ENCODE measurements at places on chromosomes 2 and 18. TPM values are rescaled to one million over a fixed set of nuclear protein-coding genes. Genes with fewer than 3 reads are reported as not detected.
A peak's percentile ranks its signal among the peaks of the same experiment; 100 is the strongest.

DNA sequence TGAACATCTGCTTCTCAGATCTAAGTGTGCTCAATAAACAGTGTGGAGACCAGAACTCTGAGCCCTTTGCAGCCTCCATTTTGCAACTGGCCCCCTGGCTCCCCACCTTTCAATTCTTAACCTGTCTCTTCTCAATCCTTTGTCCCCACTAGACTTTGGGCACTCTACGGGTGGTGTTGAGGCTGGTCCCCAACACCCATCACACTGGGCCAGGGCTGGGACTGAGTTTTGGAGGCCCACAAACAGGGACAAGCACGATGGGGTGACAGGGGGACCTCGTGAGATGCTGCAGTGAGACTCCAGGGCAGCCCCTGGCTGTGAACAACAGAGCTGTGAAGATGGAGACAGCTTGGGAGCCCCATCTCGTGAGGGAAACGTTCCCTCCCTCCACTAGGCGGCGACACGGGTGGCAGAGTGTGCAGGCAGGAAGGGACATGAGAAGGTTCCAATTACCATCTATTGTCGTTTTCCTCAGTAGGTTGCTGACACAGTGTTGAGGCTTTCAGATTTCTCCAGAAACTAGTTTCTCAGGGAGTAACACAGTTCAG is 1.2 kb downstream of the ANKMY1 start:
- no peak for DNase-seq

- DNase-seq, result no peak
Measured at GRCh38 chr2:38613849-38614213, 11.1 kb upstream of the HNRNPLL start.

The CHRND gene
- total RNA-seq, result not detected

GRCh38 chr18:34965108-34965507 is 76.1 kb upstream of the MAPRE2 start:
- DNase-seq, result no peak

The CHST10 gene
- 11.1 TPM for total RNA-seq

DNA sequence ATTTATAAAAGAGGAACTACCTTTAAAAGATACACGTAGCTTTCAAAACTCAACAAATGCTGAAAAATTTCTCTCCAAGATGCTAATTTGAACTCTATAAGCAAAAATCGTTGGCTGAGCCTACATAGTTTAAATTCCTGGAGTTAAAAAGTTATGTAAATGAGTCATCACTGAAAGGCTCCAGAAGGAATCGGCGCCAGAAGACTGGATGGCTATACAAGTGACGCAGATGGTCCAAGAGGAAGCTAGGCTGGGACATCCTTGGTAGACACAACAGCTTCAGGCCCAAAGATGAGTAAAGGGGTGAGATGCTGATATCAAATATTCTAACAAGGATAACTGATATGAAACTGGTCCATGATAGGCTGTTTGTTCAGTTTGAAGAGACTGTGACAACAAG is 22.8 kb upstream of the DNAH6 start:
- peak; percentile 92 for DNase-seq

GRCh38 chr2:149733936-149734685 is 146.5 kb upstream of the MMADHC start:
- DNase-seq, result peak; percentile 84

- peak; percentile 81 for DNase-seq
Measured at GRCh38 chr18:48023334-48024008, 93.0 kb upstream of the SMAD2 start.

DNA sequence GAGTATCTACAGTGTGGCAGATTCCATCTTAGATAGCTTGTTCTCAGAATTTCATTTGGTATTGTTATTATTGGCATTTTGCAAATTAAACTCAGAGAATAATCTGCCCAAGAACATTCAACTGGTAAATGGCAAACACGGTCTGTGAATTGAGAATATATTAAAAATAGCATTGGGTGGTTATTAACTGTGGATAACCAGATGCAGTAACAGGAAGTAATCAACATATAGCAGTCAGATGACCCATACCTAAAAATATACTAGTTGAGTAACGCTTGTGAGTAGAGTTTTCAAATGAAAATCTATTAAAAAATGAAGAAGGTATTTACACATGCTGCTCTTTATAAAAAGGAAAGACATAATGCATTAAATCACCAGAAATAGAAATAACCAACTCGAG is 129.5 kb downstream of the ZNF804A start:
- DNase-seq, result no peak

- no peak for DNase-seq
Measured at GRCh38 chr2:237222601-237223041, 136.9 kb downstream of the COPS8 start.

GRCh38 chr2:235098736-235099494 is 147.1 kb downstream of the SH3BP4 start:
- peak; percentile 79 for DNase-seq

- no peak for DNase-seq
Measured at GRCh38 chr2:203763241-203763937, 57.0 kb downstream of the CD28 start.

GRCh38 chr2:66604326-66604725 is 169.4 kb downstream of the MEIS1 start:
- DNase-seq, result no peak

GRCh38 chr2:68799140-68800026 is 64.8 kb downstream of the ARHGAP25 start:
- no peak for DNase-seq

GRCh38 chr2:39000552-39000951 is 110.9 kb downstream of the ARHGEF33 start:
- DNase-seq, result no peak

The DTNA gene
- total RNA-seq, result 32.9 TPM

The SIGLEC15 gene
- total RNA-seq, result 0.19 TPM

DNA sequence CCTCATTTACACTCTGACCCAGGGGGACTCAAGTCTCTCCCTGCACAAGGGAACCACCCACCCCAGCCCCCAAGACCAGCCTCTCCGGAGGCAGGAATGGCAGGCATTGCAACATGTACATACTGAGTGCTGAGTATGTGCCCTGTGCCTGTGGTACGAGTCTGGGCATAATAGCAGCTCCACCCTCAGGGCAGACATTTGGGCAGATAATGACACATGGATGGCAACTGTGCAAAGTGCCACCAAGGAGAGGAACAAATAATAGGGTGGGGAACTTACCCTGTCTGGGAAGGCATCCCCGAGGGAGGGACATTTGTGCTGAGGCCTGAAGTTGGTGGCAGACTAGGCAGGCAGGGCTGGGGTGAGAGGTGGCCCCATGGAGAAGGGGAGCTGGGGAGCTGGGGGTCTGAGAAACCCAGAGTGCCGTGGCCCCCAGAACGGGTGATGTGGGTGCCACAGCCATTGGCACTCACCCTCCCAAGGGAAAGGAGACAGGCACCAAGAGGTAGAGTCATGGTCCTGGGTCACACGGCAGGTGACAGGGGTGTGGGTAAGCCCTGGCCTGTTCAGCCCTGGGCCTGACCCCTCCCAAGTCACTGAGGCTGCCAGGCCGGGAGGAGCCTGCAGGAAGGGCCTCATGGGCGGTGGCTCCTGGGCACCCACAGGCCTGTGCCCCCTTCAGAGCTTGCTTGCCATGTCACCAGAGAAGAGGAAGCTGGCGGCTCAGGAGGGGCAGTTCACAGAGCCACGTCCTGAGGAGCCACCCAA is 15.7 kb upstream of the GPR17 start:
- no peak for DNase-seq

DNA sequence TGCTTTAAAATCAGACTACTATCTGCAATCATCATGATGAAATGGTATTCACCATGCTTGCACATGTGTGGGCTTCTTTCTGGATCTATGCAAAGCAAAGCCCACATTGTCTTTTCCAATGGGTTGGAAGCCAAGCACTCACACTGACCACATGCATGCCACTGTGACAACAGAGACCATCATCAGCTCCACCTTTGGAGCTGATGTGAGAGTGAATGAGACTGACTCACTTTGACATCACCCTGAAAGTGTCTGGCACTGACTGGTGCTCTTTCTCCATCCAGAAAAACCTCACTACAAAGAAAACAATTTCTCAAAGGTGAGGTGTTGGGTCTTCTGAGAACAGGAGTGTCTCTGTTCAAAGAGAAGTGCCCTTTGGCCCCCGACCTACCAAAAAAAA is 4.7 kb downstream of the MYO5B start:
- DNase-seq, result peak; percentile 46

DNA sequence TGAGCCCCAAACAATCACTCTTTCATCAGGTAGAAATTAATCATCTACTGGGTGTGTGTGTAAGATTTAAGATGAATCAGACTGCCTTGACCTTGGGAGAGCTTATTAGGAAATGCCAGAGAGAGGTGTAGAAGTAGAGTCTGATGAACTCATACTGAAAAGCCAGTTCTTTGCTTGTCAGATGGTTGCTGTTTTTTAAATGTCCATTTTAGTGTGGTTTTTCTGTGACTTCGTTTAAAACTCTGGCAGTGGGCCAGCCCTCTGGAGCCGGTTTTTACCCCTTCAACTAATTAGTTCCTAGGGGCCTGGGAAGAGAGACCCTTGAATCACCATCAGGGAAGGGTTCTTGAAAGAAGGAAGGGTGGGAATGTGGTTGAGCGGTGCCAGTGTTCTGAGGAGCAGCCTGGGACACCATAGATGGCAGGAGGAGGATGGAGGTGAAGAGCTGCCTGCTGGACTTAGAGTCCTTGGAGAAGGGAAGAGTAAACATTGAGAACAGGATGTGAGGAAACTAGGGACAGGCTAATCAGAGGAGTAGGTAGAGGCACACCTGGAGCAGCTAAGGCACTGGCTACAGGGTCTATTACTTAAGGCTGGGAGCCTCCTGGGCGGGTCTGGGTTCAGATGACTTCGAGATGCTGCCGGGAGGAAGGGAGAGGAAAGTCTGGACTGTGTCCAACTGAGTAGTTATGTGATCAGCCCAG is 66.1 kb downstream of the LRRFIP1 start:
- DNase-seq, result peak; percentile 77

DNA sequence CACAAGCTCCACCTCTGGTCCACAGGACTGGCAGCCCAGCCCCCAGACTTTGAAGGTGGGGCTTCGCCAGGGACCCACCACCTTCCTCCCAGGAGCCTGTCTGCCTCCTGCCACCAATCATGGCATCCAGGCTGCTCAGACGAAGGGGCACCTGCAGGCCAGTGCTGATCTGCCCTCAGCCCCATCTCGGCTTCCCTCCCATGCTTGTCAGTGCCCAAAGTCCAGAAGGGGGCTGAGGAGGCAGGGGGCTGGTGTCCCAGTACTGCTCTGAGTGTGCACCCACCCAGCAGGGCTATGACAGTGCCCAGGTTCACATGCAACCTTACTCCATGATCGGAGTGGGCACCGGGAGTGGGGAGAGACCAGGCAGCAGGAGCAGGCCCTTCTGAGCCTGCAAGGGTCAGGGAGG is 25.3 kb upstream of the RUFY4 start:
- no peak for DNase-seq

Measured in astrocyte (in vitro differentiated cells and primary cell).